ENCODE measurements at places on chromosomes 16 and 17.
A peak's percentile ranks its signal among the peaks of the same experiment; 100 is the strongest.

DNA sequence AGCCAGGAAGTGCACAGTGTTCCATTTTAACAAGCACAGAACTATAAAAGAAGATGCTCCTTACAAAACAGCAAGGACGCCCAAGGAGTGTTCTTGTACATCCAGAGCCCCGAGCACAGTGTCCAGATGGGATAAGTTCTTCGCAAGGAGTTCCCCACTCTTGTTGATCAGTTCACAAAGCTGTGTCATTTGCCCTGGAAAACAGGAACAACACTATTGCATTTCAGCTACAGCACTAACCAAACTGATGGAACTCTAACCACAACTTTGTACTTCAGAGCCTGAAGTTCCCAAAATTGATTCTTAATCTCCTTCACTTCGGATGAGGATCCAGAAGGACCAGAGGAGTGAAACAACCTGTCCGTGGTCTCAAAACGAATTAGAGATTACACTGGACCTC, 5.1 kb downstream of the COPS3 start:
- no peak for DNase-seq

DNA sequence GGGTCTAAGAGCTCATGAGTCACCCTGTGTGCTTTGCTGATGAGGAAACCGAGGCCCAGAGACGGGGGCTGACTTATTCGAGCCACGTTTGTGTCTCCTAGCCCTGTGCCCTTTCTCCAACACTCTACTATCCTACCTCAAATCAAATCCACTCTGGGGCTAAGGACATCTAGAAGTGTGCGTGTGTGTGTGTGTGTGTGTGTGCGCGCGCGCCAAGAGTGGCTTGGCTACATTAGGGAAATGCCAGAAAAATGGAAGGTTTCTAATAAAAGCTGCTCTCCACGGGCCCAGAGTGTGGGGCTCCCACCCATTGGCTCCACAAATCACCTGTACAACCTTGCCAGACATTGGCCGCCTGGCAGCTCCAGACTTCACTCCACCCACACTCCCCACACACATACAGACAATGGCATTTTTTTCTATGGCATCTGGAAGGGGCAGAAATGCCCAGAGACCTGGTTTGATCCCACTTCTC, 30.3 kb upstream of the PHOSPHO1 start:
- no peak for DNase-seq

DNA sequence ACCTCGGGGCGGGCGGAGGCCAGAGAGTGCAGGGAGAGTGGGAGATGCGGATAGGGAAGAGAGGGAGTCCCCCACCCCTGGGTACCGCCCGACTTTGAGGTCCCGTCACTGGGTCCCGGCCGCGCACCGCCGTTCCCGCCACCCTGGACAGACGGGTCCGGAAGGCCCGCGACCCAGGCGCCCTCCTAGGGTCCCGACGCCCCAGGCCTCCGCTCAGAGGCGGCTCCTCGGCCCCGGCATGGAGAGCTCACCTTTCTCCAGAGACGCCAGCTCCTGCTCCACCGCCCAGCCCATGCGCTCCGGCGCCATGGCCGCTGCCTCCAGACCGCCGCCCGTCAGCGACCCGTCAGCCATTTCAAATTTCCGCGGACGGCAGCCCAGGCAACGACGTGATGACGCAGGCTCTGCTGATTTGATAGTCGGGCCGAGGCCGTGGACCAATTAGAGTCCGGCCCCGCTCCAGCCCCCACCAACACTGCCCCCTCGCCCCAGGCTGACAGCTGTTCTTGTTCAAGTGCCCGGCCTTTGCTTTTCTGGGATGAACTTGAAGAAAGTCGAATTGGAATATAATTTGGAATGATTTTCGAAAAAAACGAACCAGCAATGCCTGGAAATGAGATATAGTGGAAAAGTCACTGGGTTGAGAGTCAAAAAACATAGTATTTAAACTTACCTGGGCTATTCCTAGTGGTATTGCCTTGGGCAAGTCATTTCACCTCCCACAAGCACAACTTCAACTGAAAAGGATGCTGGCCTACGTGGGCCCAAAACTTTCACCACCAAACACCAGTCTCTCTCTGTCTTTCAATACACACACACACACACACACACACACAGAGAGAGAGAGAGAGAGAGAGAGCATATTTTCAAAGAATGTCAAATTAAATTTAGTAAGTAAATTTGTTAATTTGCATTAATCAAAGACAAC, at the start of gene SHCBP1:
SHCBP1 (minus strand) TSS at position 374 of the 928 bp plus-strand sequence; CDS start at position 354, 20 bp downstream.
- DNase-seq = peak; percentile 12

DNA sequence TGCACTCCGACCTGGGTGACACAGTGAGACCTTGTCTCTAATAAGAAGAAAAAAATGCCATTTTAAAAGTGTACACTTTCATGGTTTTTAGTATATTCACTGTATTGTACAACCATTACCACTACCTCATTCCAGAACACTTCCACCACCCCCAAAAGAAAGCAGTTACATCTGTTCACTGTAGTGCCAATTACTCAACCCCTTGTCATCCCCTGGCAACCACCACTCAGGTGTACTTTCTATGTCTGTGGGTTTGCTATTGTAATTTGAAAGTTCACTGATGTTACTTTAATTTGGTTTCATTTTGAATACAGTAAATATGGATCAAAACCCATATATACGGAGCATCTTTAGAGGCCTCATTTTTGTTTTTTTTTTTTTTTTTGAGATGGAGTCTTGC, 6.1 kb downstream of the ZG16 start:
- DNase-seq = no peak

DNA sequence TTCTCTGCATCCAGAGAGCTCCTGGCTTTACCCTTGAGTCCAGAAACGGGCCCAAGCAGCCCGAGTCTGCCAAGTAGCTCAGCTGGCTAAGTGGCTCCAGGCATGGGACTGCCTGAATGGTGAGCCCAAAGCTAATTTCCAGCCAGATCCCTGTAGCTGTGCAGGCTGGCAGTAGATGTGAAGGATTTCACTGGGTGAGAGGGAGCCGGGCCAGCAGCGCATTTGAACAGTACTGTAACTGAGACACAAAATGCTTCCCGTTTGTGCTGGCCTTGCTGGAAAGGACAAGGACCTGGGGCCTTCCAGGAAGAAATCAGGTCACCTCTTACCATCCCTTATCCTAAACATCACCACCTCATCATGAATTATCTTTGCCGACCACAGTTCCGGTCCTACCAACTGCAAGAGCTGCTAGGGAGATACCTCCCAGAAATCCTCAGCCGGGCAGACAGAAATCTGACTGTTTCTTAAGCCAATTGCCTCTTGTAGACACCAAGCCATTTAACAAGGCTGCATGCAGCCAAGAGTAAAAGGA, 3.7 kb downstream of the TIMP2 start:
- DNase-seq = no peak

GRCh38 chr16:70253291-70254106, 1.8 kb upstream of the EXOSC6 start:
- DNase-seq = no peak

DNA sequence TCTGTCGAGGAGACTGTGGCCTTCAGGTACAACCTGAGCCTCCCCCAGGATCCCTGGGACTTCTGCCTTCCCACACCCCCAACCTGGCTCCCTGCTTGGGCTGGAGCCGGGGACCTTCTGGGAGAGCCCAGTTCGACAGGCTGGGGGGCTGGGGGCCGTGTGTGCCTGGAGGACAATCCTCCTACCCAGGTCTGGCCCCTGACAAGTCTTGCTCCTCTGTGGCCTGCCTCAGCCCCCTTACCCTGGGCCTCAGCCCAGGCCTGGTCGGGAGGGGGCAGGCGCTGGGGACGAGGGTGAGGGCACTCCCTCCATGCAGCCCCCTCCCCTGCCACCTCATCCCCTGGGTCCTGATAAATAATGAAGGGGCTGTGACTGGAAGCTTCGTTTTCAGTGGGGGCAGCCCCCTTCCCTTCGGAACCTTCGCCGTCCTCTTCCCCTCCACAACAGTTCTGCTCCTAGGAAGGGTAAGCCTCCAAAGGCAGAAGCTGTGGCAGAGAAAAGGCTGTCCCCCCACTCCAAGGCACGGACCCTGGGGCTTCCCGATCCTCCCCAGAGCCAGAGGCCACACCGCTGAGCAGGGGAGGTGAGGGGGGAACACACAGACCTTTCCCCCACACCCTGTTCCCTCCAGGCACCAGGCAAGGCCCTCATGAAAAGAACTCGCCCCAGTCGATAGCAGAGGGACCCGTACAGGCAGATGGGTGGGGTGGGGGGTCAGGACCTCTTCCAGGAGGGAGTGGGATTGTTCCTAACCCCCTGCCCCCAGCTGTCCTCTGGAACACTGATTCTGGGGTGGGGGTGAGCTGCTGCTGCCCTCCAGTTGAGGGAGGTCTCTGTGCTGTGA, 5.0 kb upstream of the BAHCC1 start:
- no peak for DNase-seq

DNA sequence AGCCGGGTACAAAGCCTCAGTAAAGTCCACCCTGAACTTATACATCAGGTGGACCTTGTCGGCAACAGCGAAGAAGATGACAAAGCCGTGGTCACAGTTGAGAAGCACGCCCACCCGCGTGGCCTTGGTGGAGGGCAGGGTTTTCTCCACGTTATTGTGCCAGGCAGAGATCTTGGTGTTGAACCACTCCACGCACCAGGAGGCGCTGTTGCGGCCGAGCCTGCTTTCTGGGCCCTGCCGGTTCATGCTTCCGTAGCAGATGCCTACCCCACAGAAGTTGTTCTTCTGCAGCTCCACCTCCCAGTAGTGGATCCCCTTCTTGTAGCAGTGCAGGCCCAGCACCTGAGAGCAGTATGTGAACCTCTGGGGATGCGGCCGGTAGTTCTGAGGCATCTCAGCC, 22.1 kb downstream of the TRIM25 start:
- DNase-seq = peak; percentile 45

DNA sequence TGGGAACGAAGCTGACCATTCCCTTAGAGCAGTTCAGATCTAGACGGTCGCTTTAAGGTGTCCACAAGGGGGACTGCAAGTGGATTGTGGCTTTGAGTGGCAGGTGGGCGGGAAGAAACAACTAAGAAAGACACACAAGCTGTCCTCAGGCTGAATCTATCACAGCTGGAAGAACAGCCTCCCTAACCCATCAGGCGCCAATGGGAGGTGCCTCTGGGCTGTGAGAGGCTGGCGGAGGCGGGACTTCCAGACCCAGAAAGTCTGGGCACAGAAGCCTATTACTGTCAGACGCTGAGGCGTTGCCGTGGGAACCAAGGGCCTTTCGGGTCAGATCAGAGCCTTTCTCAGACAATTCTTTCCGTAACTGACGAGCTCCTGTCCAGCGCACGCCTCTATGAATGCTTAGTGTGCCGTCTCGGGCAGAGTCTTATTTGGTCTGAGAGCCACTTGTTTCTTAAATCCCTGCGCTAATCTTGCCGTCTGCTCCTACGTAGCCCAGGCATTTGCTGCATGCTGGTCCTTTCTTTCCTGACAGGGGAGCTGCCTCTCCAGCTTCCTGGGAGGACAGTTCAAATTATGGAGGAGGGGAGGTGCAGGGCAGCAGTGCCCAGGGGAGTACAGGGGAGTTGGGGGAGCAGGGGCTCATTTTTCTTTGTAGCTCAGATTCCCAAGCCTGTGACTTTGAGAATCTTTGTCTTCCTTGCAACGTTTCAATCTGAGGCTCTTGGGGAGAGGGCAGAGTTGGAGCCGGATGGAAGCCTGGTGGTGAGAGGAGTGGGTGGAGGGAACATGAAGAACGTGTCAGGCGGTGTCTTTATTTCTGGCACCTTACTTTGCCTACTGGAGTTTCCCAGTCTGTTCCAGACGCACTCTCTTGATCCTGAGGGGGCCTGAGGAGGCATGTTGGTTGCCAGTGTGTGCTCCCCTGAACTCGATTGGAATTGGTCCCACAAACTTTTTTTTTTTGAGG, 618.7 kb downstream of the KCNJ18 start:
- no peak for DNase-seq

GRCh38 chr16:57062329-57062728, 30.1 kb upstream of the CPNE2 start:
- DNase-seq = no peak

Measured in stimulated activated CD4-positive, alpha-beta T cell treated with anti-CD3 and anti-CD28 coated beads, Interleukin-1b, Interleukin-23, amount 100 ng/mL, for 1 hour (primary cell).